ENCODE measurements at places on chromosomes 5 and 9.

- DNase-seq: no peak
Measured at GRCh38 chr5:103347716-103348423, 89.3 kb downstream of the MACIR start.

- DNase-seq: no peak
Measured at GRCh38 chr5:67648201-67648671, 451.6 kb upstream of the CD180 start.

DNA sequence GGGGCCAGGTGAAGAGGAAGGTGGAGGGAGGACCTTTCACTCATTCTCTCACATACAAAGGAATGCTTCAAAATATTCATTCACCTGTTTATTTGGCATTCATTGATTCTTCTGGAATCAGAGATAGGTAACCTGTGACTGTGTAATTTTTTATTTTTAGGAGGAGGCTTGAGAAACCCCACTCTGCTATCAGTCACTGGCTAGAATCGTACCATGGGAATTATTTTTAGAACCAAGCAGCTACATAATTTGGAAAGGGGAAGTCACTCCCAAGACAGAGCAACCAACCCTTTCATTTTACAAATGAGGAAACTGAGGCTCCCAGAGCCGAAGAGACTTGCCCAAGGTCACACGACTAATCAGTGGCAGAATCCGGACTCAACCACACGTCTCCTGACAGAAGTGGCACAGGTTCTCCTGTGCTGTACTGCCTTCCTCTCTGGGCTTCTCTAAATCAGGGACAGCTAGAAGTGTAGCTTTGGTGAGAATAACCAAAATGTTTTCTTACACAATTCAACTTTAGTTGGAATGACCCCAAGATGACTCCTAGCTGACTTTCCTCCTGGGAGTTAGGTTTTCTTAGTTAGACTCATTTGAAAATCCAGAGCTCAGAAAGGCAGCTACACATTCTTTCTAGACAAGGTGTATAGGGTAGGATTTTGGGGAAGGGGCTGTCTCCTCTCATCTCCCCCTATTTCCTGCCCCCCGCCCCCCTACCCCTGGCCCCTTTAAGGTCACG lies 264.3 kb upstream of the PANK3 start:
- DNase-seq: no peak

DNA sequence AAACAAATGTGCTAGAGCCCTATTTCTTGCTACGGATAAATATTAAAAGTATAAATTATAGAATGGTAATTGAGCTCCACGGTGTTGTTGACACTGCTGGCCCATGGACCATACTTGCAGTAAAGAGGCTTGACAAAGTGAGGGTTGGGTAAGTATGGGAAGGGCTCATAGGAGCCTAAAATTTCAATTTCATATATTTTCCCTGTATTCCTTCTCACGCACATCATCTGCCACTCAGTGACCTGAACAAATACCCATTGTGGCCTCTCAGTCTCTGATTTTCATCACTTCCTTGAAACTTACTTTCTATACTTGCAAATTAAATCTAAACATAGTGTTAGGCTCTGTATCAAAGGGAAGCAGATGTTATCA lies 116.5 kb downstream of the PIK3R1 start:
- DNase-seq: no peak

- DNase-seq: no peak
Measured at GRCh38 chr9:95284162-95285080, 33.1 kb downstream of the FANCC start.

DNA sequence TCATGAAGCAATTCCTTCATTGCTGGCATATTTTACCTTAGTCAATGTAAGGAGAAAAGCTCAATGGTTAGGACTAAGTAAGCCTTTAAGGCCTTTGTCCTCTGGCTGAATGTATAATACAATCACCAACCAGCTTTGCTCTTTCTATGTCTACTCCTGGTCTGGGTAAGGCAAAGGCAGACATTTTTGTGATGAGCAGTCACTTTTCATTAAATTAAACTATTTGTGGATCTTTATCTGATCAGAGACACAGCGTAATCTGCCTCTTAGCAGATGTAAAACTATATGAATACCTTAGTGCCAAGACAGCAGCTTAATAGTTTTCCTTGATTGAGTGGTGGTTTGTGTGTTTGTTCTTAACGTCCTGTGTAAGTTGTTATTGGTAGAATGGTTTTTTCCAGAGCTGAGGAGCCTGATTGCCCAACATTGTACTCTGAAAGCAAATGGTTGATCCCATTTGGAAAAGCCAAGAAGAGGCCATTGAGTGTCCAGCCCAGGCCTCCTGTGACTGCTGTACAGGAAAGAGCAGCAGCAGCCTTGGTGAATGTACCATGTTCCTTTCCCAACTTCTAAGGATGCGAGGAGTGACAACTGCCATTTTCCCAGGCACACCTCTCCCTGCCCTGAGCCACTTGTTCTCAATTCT lies 16.5 kb upstream of the CXXC5 start:
- DNase-seq: no peak

DNA sequence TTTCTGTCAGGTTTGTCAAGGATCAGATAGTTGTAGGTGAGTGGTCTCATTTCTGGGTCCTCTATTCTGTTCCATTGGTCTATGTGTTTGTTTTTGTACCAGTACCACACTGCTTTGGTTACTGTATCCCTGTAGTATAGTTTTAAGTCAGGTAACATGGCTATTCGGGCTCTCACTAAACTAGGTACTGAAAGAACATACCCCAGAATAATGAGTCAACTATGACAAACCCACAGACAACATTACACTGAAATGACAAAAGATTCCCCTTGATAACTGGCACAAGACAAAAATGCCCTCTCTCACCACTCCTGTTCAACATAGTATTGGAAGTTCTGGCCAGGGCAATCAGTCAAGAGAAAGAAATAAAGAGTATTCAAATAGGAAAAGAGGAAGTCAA lies 535.3 kb upstream of the CYLC2 start:
- DNase-seq: no peak

All from NCI-H524 (cell line).